Dermis blood vessel endothelial cell (primary cell): ENCODE measurements at places on chromosomes 4 and X.

GRCh38 chrX:3094261-3094660, 53.0 kb downstream of the ARSF start:
- no peak for DNase-seq

GRCh38 chr4:139503622-139504166, 49.8 kb downstream of the RAB33B start:
- DNase-seq: no peak

DNA sequence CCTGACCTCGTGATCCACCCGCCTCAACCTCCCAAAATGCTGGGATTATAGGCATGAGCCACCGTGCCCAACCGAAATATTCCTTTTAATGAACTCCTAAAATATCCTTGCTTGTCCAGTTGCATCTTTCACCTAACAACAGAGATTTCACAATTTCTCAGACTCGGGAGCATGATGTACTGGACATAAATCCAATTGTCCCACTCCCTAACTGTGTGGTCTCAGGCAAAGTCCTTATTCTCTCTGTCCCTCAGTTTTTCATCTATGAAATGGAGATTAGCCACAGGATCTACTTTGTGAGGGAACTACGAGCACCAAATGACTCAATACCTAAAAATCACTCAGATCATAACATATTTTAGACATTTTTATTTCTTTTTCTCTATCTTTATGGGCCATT, 9.3 kb downstream of the RAB40A start:
- no peak for DNase-seq

- peak; percentile 24 for DNase-seq
Measured at GRCh38 chr4:142408003-142408441, 438.1 kb downstream of the INPP4B start.

DNA sequence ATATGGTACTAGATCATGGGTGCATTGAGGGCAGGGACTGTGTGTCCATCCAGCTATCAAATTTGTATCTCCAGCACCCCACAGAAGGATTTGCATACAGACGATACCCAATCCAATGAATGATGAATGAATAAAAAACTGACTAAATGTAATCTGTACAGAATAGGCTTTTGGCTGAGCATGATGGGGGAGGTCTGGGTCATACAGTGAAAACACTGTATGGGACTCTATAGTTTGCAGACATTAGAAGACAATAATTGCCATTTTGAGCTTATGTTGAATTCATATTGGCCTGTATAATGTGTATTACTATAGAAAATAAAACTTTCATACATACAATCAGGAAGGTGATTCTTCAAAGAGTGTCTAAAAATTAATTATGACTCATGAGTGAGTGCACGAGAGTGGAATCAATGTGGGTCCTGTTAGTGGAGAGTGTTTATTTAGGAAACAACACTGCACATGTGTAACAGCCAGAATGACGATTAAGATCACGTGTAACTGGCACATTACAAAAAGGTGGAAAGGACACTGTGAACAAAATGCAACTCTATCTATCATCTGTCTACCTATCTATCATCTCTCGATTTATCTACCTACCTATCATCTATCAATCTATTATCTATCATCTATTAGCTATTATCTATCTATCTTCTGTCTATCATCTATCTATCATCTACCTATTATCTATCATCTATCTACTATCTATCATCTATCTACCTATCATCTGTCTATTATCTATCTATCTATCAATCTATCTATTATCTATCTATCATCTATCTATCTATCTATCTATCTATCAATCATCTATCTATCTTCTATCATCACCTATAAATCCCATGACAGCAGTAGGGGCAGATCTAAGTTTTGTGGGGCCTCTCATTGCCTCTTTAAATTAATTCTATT, 201.3 kb downstream of the PTTG2 start:
- peak; percentile 81 for DNase-seq

- DNase-seq: peak; percentile 56
Measured at GRCh38 chr4:123096038-123096437, 173.6 kb upstream of the NUDT6 start.

- DNase-seq: no peak
Measured at GRCh38 chrX:146241902-146242301, 424.3 kb downstream of the SLITRK2 start.

- no peak for DNase-seq
Measured at GRCh38 chr4:95318483-95318882, 230.3 kb downstream of the UNC5C start.

GRCh38 chrX:6962006-6962355, 185.5 kb upstream of the STS start:
- DNase-seq: no peak

- DNase-seq: no peak
Measured at GRCh38 chr4:629636-629914, 4.2 kb downstream of the PDE6B start.

DNA sequence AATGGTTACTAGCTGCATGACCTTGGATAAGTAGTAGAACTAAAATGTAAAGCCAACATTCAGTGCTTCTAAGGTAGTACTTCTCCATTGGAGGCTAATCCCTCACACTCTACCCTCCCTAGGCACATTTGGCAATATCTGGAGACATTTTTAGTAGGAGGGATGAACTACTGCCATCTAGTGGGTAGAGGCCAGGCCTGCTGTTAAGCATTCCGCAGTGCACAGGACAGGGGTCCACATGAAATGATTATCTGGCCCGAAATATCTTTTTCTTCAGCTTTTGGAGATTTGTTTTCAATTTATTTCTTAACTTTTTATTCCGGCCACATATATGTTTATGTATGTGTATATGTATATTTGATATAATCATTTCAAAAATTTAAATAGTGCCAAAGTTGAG, 36.0 kb upstream of the SPANXC start:
- peak; percentile 6 for DNase-seq

GRCh38 chr4:89994176-89994873, 99.7 kb downstream of the MMRN1 start:
- no peak for DNase-seq

DNA sequence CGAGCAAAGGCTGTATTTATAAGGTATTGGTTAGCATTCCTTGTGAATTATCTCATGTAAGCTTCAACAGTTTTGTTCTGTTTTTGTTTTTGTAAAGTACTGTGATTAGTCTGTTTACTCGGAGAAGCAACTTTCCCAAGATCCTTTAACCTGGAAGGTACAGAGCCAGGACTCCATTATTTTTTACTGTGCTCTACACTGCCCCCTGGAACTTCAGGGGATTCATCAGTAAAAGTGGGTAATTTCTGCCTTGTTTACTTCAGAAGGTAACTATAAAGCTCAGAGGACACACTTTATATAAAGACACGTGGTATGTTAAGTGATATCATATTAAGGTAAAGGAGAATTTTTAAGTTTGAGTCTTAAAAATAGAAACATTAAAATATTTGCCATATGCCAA, 124.9 kb downstream of the IQCM start:
- DNase-seq: no peak

DNA sequence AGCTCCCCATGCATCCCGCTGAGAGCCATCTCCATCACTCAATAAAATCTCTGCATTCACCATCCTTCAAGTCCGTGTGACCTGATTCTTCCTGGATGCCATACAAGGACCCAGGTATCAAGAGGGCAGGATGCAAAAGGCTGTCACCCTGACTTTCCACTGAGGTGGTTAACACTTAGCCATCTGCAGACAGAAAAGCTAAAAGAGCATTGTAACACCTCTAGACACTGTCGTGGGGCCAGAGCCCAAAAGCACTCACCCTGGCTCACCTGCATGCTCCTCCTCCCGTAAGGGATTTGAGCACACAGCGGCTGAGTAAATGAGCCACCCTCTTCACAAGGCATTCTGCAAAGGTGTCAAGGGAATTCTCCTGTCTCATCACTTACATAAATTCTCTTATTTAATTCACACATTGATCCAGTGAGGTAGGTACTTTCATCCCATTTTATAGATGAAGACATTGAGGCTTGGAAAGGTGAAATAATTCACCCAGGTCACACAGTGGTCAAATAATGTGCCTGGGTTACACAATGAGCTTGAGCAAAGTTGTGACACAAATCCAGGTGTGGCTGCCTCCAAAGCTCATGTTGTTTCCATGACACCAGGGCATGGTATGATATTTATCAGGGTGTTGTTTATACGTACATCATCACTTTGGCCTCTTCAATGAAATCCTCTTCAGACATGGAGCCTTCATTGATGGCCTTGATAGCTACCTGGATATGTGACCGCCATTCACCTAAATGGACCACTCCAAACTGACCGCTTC, 48.0 kb downstream of the TXK start:
- DNase-seq: no peak

DNA sequence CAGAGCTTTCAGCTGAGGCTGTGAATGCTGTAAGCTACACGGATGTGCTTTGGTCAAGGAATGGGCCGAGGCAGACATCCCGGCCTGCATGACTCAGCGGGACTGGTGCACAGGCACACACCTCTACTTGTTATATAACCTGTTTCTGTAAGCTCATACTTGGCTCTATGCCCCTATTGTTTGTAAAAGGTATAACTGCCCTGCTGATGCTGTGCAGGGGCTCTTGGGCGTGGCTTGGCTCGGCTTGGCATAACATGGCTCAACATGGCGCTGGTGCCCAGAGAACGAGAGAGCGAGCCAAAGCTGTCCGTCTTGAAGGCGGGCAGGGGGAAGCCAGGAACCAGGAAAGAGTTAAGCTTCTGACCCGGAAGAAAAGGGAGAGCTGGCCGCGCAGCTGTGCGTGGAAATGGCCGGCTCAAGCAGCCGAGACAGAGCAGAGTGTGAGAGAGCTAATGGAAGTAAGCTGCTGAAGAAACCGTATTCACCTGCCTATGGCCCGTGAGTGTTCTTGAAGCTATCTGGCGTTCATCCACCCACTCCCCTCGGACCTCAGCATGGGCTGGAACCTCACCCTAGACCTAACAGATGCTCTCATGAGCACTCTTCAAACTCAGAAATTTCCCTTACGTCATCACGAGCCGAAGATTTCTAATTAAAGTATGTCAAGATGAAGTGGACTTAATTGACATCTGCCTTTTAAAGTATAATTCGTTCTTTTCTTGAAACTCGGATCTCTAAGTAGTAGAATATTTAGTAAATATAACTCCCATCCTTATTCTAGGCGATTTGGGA, 286.3 kb upstream of the AGA start:
- DNase-seq: no peak

GRCh38 chrX:40094900-40095582, 2.7 kb downstream of the BCOR start:
- DNase-seq: no peak

- peak; percentile 50 for DNase-seq
Measured at GRCh38 chrX:40174001-40174853, 76.5 kb upstream of the BCOR start.

DNA sequence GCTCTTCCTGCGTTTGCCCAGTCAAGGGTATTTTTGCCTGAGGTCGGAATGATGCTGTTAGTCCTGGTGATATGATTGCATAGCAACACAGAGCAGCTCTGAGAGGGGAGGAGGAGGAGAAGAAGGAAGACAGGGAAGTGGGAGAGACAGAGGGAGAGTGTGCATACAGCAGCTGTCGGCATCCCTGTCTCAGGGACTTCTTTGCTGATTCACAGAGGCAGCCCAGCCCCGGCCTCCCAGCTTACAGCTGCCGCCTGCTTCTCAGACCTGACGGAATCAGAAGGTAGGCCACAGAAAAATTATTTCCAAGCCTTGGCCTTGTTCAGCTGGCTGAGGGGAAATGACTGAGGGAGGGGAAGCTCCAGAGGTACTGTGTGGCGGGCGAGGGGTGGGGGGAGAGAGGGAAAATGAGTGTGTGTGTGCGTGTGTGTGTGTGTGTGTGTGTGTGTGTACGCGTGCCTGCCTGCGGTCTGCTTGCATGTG, 319 bp downstream of the DRP2 start:
- peak; percentile 21 for DNase-seq

DNA sequence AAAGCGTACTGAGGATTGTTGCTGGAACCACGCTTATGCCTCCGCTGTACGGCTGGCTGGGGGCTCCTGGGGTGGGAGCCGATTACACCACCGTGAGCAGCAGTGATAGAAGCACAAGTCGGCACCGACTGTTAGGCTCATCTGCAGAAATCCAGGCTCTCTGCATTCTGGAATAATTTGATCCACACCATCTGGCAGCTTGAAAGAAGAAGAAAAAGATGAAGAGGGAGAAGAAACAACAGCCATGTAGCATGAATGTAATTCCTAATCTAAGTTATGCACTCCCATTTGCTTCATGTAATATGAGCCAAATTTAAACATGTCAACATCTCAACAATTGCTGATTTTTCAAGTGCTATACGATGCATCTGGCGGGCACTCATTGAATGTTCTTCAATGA, 84.6 kb upstream of the DHX15 start:
- DNase-seq: no peak

GRCh38 chr4:182973511-182973911, 56.3 kb upstream of the DCTD start:
- DNase-seq: peak; percentile 10

DNA sequence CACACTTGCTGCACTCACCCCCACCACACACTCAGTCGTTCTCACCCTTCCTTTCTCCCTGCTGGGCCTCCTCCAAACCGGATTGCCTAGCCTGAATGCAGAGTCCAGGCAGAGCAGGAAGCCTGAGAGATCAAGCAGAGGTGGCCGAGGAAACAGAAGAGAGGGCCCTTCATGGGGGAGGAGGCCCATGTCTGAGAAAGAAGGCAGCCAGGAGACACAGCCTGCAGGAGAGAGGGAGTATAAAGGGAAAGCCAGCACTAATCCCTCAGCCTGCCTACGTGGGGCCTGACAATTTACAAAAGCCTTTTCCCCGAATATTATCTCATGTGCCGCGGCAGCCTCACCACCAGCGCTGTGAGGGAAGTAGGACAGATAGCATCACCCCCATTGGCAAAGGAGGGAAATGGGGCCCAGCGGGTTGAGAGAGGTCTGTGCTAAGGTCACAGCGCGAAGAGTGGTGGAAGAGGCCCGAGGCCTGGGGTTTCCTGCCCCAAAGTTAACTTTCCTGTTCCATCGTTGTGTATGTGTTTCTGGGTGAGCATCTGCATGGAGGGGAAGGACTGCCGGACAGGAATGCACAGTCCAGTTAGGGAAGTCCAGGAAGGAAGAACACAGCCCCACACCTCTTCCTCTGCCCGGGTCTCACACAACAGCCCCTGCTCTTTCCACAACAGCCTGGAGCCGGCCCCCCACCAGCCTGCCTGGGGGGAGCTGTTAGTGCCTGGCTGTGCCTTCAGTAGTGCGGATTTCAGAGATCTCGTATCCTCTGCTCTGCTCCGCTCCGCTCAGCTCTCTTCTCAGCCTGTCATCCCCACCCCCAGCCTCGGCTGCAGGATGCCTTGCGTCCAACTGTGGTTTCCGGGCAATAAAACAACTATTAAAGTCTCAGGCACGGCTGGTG, 50.9 kb upstream of the BCOR start:
- peak; percentile 64 for DNase-seq

GRCh38 chr4:94819371-94820168, 61.8 kb downstream of the BMPR1B start:
- no peak for DNase-seq

DNA sequence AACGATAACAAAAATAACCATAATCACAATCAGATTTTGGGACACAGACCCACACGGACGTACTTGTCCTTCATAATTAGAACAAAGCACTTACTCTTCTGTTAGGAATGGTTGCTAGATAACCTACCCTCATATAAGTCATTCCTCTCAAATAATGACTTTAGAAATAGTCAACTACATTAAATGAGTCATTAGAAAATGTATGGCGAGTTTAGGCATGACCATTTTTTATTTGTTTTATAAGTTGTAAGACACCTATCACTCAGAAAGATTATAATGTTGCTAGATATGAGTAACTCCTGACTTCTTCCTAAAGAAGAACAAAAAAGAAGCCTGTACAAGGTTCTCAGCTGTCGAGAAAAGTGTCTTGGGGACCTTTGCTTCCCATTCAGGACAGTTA, 1637.5 kb upstream of the PCDH7 start:
- no peak for DNase-seq
